Activated CD4-positive, CD25-positive, alpha-beta regulatory T cell (primary cell): ENCODE measurements at places on chromosomes 2 and 18.

DNA sequence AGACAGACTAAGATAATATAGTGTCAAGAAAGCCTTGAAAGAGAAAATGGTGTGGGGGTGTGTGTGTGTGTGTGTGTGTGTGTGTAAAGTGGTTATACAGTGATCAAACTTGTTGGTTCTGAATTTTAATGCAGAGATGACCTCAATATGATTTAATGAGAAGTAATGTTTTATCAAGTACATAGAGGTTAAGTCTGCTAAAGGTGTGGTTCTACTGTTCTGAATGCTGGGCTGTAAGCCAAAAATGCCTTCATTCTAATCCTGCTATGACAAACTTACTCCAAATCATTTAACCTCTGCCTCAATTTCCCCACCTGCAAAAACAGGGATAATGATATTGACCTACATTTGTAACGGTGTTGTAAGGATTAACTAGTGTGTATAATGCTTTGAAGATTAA is 87.9 kb downstream of the WDPCP start:
- DNase-seq: no peak

DNA sequence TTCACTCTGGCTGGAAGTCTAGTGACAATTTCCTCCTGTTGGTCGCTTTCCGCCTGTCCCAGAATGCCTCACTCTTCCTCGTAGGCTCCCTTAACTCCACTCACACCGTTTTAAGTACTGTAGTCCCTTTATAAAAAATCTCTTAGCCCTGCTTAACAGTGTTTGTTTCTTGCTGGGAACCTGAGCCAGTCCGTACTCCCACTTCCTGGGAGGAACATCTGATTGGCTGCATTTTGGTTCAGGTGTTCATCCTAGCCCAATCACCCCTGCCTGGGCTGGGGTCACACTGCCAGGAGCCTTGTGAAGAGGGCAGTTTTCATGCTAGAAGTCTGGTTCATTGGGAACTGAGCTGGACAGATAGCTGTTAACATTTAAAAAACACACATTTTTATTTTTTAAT is 25.6 kb upstream of the TOGARAM2 start:
- no peak for DNase-seq

DNA sequence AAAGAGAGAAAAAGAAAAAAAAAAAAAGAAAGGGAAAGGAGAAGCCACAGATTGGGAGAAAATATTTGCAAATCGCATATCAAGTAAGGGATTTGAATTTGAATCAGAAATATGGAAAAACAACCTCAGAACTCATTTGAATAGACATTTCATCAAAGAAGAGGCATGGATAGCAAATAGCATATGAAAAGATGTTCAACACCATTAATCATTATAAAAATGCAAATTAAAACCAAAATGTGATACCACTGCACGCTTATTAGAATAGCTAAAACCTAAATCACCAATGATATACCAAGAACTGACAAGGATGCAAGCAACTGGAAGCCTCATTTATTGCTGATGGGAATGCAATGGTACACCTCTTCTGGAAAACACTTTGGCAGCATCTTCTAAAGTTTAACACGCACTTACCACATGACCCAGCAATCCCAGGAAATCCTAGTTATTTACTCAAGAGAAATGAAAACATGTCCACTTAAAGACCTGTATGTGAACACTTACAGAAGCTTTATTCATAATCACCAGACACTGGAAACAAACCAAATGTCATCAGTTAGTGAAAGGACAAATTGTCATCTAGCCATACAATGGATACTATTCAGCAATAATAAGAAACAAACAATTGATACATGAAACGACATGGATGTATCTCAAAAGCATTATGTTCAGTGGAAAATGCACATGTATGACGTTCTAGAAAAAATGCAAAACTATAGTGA is 10.3 kb downstream of the DNER start:
- DNase-seq: no peak

- no peak for DNase-seq
Measured at GRCh38 chr2:88673363-88673762, 18.1 kb upstream of the RPIA start.

GRCh38 chr2:170340693-170341068 is 162.7 kb downstream of the MYO3B start:
- DNase-seq: no peak

DNA sequence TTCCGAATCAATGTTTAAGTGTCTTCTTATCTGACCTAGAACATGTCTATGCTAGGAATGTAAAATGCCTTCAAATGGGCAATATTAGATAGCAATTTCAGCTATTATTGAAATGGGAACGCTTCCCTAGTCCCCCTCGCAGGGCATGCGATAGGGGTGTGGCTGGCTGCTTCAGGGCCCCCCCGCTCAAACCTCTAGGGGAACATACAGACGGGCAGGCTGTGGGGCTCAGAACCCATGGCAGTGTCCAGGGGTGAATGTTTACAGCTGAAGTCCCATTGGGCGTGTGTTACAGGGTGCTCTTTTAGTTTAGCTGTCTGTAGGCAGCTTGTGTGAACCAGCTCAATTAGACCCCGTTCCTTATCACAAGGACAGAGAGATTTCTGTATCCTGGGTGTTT is 315.9 kb downstream of the DSEL start:
- no peak for DNase-seq

DNA sequence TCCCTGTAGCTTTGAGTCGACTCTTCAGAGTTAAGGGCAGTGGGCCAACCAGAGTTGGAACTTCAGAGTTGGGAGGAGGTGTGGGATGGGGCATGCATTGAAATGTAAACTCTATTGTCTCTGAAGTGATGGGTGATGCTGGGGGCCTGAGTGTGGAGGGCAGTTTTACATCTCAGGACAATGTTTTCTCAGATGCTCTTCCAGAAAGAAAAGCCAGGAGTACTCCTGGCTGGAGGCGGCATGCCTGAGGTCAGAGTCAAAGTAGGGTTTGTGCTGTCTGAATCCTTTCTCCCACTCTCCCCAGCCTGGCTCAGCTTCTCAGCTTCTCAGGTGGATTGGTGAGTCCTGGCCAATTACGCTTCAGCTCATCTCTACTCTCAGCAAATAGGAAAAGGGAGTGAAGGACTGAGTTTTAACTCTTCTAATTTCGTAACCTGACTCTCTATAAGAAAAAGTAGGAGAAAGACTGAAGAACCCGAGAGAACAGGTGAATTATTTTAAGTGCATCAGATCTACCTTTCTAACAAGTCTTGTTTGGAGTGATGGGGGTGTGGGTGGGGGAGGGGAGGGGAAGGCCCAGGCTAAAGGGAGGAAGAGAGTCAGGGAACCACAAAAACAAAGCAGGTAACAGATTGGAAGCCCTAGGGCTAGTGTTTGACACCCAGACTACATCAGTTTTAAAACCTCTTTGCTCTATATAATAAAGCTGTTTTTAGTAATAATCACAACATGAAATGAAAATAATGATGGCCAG is 107.5 kb upstream of the PELI1 start:
- no peak for DNase-seq

- DNase-seq: no peak
Measured at GRCh38 chr18:27778441-27778840, 398.5 kb downstream of the CDH2 start.

GRCh38 chr18:29123706-29124530 is 947.0 kb upstream of the CDH2 start:
- DNase-seq: no peak

- no peak for DNase-seq
Measured at GRCh38 chr18:29171892-29172755, 995.2 kb upstream of the CDH2 start.

- no peak for DNase-seq
Measured at GRCh38 chr2:236642584-236643291, 73.1 kb downstream of the ACKR3 start.
